RPMI7951 (cell line): ENCODE measurements at places on chromosomes 1 and 21.

- DNase-seq, result peak; percentile 93
These were observed 3.3 kb upstream of the LSM10 start for GRCh38 chr1:36400825-36401601.

DNA sequence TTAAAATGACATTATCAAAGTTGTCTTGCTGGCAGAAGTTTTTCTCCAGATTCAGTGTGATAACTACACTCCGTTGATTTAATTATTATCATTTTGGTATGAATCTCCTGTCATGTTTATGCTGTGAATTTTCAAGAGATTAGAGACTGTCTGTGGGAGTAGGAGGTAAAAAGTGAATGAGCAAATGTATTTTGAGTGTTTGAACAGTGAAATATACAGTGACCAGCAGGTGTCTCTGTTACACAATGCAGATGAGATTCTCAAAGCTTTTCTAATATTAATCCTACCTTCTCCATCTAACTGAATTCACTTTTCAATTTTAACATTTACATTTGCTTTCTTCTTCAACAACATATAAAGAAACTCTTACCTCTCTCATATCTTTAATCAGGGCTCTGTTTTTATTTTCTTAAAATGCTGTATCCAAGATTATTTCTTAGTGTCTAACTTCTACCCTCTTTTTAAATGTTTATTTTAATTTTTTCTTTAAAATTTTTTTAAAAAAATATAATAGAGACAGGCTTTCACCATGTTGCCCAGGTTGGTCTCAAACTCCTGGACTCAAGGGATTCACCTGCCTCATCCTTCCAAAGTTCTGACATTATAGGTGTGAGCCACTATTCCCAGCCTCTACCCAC lies 20.9 kb upstream of the HSPA13 start:
- DNase-seq, result peak; percentile 27

DNA sequence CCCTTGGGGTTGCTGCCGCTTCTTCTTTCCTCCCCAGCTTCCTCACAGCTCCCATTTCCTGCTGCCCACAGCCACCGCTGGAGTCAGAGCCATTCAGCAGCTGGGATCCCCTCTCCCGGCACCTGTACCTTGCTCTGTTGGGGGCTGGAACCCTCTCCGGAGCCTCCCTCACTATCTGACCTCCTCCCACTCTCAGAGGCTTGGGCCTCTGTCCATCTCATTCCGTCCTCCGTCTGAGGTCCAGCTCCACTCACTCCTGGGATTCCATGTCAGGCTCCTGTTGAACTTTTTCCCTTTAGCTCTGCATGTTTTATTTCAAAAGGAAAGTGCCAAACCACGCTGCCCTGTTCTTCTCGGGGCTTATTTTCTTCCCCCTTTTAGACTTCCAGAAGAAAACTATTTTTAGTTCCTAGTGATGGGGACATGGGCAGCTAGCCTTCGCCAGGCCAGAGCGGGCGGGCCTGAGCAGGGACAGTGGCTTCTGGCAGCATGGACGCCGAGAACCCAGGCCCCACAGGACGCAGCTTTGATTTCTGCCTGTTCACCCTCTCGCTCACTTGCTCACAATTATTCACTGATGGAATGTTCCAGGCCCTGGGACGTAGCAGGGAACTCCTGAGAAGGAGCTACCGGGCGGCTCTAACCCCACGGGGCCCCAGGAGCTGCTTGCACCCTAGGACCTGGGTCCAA lies 79.2 kb downstream of the ARHGEF10L start:
- no peak for DNase-seq

- DNase-seq, result no peak
These were observed 12.0 kb downstream of the SLAMF8 start for GRCh38 chr1:159838715-159839114.

DNA sequence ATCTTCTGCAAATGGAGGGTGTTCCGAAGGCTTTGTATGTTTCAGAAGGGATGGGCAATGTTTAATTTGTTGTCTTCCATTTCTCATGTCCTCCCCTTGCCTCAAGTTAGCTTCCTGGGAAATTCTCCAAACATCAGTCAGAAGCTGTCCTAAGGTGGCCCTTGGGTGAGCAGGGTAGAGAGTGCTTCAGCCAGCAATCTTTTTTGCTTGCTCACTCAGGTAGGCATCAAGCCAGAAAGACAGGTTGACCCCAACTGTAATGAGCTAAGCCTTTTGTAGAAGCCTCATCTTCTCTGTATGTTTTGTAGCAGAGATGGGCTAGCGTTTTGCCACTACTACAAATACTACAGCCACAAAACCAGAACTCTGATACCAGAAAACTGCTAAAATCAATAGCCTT lies 321.5 kb upstream of the FAM78B start:
- DNase-seq, result no peak

GRCh38 chr1:39900662-39901463 lies 854 bp downstream of the MYCL start:
- peak; percentile 26 for DNase-seq

GRCh38 chr1:173995475-173995874 lies 26.7 kb downstream of the RC3H1 start:
- DNase-seq, result no peak

DNA sequence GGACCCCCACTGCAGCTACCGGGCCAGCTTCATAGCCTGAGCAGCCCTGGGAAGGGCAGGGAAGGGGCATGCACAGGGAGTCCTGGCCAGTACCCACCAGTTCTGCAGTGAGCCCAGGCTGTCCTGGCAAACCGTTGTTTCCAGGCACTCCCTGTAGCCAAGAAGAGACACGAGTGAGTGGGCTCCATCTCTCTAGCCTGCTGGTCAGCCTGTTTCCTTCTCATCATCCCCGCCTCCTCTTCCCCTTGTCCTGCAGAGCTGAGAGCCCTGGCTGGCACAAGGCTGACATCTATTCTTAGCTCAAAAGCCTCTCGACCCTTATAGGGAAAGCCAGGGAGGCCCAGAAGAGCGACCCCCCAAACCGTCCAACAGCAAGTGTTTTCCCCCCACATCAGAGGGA lies 28.7 kb downstream of the COL16A1 start:
- no peak for DNase-seq

DNA sequence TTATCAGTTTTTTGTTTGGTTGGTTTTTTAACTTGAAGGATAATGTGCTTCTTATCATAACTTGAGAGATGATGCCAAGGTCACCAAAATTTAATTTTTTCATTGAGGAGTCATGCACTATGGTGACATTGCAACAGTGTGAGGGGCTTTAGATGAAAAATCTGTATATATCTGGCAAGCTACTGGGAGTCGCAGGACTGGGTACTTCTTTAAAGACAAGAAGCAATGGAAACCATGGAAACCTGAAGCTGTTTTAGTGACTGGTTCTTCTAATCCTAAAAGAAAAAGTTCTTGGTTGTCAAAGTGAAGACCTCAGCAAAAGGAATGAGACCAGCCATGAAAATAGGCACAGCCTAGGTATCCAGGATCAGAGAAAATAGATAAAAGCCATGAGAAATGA lies 31.1 kb downstream of the ZC3H11B start:
- DNase-seq, result no peak

GRCh38 chr1:115088871-115089419 lies 358 bp downstream of the TSPAN2 start:
- DNase-seq, result no peak

DNA sequence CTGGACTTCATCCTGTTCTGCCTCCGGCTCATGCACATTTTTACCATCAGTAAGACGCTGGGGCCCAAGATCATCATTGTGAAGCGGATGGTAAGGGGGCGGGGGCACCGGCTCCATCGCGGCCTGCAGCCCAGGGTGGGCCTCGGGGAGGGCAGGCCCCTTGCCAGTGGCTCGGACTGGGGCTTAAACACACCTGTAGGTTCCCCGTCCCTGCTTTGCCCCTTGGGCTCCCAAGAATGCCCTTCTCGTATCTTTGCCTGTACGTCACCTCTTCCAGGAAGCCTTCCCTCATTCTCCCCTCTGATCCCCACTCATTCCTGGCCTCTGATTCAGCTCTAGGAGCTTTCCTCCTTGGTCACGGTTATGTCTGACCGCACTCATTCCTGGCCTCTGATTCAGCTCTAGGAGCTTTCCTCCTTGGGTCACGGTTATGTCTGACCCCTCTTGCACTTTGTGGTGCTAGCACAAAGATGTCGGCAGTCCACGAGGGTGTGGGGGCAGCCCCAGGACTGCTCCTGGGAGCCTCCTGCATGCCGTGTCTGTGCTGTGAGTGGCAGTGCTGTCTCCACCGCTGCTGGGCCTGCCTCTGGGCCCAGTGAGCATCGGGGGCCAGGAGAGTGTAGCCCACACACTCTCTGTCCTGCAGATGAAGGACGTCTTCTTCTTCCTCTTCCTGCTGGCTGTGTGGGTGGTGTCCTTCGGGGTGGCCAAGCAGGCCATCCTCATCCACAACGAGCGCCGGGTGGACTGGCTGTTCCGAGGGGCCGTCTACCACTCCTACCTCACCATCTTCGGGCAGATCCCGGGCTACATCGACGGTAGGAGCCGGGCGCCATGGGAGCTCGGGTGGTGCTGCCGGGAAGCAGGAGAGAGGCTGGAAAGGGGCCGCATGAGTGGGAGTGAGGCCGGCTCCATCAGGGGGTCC lies 49.1 kb upstream of the LRRC3 start:
- peak; percentile 85 for DNase-seq

GRCh38 chr1:118294875-118295642 lies 110.0 kb upstream of the SPAG17 start:
- no peak for DNase-seq

GRCh38 chr21:31570824-31571566 lies 88.5 kb upstream of the SOD1 start:
- peak; percentile 10 for DNase-seq

GRCh38 chr21:31647650-31648049 lies 11.8 kb upstream of the SOD1 start:
- no peak for DNase-seq

DNA sequence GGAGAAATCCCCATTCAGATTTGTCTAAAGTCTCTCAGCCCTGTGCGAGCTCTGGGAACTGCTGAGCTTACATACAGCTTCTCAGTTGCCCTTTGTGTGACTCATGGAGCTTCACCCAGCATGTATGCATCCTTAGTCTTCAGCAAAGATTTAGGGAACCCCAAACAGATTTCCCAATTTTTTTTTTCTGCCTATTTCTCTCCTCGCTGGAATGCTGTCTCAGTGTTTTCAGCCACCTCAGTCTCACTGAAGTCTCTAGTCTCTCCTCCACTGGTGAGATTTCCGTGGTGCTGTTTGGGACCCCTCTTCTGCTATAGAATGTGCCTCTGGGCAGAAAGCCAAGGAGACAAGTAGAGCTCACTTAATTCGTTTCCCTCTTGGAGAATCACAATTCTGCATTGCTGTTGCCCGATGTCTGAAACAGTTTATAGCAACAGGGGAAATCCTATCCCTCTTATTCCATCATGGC lies 28.1 kb upstream of the TXLNA start:
- peak; percentile 49 for DNase-seq

- no peak for DNase-seq
These were observed 8.5 kb upstream of the DMBX1 start for GRCh38 chr1:46480959-46481646.

GRCh38 chr1:53336146-53336545 lies 8.3 kb upstream of the LRP8 start:
- peak; percentile 24 for DNase-seq

DNA sequence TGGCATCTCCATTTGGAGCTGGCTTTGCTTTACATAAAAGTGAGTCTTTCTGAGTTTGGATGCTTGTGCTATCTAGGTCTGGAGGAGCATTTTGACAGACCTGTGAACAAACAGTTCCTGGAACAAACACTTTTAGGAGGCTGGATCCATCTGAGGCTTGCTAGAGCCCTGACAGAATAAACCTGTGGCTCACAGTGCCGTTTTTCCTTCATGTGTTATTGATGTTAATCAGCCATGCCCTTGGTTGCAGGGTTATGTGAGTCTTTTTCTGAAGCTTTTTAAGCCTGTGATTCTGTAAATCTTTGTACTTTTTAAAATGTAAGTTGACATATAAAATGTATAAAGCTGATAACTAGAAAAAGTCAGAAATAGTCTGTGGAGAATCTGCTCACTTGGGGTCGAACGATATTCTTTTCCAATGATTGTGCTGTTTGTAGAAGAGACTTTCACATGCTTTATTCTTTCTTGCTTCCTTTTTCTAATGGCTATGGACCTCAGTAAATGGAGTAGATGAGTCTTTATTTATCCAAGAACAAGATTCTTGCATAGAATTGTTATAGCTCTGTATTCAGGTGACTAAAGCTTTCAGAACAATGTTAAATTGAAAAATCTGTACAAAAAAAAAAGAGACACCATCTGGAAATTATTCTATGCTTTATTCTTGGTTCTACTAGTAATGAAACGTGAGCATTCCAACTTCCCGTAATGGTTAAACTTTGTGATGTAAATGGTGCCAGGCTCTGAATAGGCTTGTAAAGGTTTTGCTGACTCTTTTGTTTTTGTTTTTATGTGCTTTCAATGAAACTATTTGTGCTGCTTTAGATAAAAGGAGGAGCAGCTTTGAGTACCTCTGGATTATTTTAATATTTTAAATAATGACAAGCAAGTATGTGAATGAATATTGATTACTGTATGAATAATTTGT lies 53.7 kb downstream of the CACHD1 start:
- DNase-seq, result no peak

DNA sequence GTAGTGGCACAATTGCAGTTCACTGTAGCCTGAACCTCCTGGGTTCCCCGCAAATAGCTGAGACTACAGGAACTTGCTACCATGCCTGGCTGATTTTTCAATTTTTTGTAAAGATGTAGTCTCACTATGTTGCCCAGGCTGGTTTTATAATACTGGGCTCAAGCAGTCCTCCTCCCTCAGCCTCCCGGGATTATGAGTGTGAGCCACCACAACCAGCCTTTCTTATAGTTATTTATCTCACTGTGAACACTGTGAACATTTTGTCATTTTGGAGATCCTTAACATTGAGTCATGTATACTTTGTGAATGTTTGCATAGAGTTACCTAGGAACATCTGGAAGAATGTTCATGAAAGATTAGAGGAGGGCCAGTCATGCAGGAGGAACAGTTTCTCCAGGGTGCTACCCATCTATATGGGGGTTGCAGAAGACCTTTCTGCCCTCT lies 127.1 kb upstream of the CACYBP start:
- no peak for DNase-seq

GRCh38 chr1:119316870-119317416 lies 51.6 kb upstream of the HAO2 start:
- DNase-seq, result no peak

DNA sequence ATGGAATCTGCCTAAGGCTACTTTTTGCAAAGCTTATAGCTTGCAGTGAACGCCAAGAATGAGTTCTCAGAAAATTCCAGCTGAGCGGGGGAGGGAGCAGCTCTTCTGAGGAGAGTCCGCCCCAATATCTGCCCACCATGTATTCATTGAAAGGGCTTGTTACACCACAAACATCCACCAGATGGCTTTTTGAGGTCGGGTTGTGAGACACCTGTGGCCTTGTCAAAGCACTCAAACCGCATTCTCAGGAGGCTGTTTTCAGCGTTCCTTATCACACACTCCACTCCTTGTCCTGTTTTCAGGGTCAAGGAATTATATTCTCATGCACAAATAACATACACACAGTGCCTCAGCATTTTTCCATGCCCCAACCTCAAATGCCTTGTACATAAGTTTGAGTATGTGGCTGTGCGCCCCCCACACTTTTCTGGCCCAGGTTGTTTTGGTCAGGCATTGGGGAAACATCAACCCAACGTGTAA lies 3.9 kb upstream of the C4BPB start:
- DNase-seq, result peak; percentile 56
